Muscle of leg (tissue), 16 donors: ENCODE measurements at places on chromosomes 7 and 10. TPM values are rescaled to one million over a fixed set of nuclear protein-coding genes. Genes with fewer than 3 reads are reported as not detected.

Gene C10orf105
- total RNA-seq: 0.09 TPM

Gene OR2A12
- total RNA-seq: not detected

Gene TCAF2
- 9.4 TPM for total RNA-seq

Gene CCDC136
- 10.7 TPM for total RNA-seq

Gene SPACDR
- total RNA-seq: 1.2 TPM

Gene SYT15
- total RNA-seq: 1.1 TPM

Gene THSD7A
- 3.8 TPM for total RNA-seq

Gene BTBD16
- 0.27 TPM for total RNA-seq

Gene PRTFDC1
- total RNA-seq: 14.0 TPM

Gene CTBP2
- total RNA-seq: 36.8 TPM

Gene MEST
- 879 TPM for total RNA-seq

Gene RAMP3
- 6.2 TPM for total RNA-seq

Gene PLEKHS1
- total RNA-seq: 0.04 TPM

Gene LRRD1
- 0.31 TPM for total RNA-seq
